ENCODE measurements at places on chromosomes 6 and 20.

DNA sequence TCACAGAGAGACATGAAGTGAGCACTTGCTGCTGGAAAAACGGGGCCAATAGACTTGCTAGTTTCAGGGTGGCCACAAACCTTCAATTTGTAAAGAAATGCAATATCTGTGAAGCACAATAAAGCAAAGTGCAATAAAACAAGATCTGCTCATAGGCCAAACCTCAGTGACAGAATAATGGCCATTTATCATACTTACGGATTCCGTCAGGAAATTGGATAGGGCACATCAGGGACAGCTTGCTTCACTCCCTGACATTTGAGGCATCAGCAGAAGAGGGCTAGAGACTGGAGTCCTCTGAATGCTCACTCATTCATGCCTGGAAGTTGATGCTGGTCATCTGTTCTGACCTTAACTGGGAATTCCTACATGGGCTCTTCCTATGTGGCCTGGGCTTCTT is 165.5 kb upstream of the OPRM1 start:
- no peak for DNase-seq

GRCh38 chr6:119340796-119341487 is 8.6 kb downstream of the MAN1A1 start:
- no peak for DNase-seq

- no peak for DNase-seq
Observed at GRCh38 chr6:170165085-170165470, 125.8 kb downstream of the DLL1 start.

DNA sequence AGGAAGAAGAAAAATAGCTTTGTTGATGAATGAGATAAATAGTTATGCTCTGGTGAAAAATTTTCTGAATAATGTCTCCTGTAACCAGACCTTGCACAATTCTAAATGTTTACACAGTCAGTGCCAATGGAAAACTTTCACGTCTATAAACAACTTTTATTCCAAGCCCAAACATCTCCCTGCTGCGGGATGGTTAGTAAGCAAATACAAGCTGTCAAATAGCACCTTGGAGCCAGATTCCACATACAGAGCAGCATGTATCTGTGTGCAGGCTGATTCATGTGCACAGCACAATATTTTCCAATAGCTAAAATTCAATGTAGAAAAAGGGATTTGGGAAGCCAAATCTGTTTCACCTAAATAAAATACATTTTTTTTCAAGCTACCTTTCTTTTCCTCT is 813.3 kb downstream of the HACE1 start:
- no peak for DNase-seq

DNA sequence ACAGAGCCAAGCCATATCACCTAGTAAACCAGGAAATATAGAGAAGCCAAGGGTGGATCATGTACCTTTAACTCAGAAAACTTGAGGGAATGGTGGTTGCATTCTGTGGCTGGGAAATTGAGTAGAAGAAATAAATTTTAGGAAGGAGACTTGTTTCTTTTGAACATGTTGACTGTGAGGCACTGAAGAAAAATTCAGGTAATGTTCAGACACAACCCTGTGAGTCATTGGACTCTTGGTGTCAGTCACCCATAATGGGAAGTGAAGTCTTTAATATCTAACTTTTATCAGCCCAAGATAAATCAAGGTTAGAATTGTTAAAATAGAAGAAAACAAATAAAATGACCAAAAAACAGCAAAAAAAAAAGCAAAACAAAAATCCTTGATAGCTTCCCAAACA is 98.8 kb upstream of the GRIK2 start:
- DNase-seq: peak; percentile 8

DNA sequence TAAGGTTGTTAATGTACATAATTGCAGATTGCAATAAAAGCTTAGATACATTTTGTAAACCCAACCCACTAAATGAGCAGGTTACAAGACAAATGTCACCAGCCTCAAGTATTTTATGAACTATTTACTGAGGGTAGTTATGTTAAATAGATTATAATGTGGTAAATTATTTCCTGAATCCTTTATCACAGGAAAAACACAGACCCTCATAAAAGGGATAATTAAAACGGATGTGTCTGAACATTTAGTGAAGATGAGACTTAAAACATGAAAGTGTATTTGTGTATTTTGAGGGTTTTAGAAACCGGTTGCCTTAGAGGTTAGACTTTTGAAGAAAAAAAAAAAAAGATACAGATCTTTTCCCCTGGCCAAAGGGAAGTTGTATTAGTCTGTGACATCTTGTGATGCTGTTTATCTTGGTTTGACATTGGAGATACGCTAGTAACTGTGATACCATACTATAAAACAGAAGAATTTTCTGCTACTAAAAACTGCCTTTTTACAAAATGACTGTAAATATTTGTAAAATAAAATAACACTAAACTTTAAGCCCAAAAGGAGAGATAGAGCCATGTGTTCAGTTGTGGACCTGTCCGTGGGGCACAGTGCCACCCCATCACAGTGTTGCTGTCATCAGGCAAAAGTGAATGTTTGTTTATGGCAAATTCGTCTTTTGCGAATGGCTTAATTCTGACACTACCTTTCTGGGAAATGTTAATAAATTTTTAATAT is 9.7 kb downstream of the DYNLT1 start:
- DNase-seq: no peak

DNA sequence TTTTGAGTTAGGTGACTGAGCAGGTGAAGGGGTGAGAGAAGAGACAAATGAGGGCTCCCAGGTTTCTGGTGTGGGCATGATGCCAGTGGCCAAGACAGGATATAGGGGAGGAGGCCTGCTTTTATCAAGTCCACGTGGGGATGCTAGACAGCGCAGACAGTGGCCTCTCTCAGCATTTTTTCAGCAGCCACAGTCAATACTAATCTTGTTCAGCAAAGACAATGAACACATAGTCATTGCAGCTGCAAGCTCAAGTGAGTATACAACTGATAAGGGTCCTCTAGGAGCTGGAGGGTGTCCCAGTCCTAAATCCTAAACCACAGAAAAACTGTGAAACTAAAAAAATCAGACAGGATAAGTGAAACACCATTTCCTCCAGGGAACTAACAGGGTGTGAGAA is 48.6 kb downstream of the UQCC1 start:
- DNase-seq: peak; percentile 25

All from fibroblast of skin of back (primary cell).